Kasumi-1 (cell line): ENCODE measurements at places on chromosomes 1 and 21.

- DNase-seq = no peak
Observed at GRCh38 chr1:109890115-109890953, 20.3 kb upstream of the CSF1 start.

DNA sequence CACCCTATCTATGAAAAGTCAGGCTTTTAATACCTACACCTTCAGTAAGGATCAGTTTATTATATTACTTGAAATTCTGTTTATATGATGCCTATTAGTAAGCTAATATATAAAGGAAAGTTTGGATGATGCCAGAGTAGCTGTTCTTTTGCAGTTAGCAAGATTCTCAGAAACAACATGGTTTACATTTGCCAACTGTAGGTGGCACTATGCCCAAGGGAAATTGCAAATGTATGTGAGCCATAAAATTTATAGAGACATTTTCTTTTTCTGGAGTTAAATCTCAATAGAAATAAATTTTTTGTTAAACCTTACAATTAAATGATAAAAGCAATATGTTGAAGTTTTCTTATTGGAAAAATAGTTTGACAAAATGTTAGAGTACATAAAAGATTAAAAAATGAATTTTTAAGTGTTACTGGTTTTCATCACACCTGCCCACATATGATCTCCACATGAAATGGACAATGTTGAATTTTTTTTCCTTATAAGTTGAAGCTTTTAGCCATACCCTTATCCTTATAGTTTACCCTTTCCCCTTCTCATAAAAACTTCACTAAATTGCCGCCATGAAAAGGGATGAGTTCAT lies 32.1 kb upstream of the EPHX4 start:
- peak; percentile 78 for DNase-seq

DNA sequence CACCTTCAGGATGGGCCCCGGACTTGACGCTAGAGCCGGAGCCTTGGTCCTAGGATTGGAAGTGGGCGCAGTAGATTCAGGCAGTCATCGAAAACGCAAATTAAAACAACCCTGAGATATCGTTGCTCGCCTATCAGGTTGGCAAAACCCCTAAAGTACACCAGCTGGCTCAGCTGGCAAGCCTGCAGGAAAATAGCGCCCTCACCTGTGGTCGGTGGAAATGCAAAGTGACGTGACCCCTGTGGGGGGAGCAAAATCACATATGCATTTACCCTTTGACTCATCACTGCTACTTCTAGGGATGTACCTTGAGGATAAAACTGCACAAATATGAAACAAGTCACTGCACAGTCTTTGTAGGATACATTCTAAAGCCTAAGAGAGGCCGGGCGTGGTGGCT lies 170.3 kb upstream of the TMEM51 start:
- no peak for DNase-seq

GRCh38 chr1:201715351-201715750 lies 113.6 kb upstream of the IPO9 start:
- no peak for DNase-seq

DNA sequence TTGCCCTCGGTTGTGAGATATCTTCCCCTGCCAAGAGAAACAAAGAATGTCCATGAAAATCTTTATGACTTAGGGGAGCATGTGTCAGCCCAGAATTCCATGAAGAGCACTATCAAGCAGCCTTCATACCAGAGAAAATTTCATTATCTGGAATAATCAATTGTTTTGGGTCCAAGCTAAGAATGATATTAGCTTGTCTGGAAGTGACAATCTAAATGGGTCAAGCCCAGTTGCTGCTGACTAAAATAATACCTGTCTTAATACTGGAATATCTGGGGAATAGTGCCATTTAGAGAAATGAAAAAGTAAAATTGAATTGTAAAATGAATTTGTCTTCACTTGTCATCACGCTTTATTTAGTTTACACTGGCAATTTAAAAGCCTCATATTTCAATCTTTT lies 407.4 kb downstream of the PLA2G4A start:
- DNase-seq = no peak

DNA sequence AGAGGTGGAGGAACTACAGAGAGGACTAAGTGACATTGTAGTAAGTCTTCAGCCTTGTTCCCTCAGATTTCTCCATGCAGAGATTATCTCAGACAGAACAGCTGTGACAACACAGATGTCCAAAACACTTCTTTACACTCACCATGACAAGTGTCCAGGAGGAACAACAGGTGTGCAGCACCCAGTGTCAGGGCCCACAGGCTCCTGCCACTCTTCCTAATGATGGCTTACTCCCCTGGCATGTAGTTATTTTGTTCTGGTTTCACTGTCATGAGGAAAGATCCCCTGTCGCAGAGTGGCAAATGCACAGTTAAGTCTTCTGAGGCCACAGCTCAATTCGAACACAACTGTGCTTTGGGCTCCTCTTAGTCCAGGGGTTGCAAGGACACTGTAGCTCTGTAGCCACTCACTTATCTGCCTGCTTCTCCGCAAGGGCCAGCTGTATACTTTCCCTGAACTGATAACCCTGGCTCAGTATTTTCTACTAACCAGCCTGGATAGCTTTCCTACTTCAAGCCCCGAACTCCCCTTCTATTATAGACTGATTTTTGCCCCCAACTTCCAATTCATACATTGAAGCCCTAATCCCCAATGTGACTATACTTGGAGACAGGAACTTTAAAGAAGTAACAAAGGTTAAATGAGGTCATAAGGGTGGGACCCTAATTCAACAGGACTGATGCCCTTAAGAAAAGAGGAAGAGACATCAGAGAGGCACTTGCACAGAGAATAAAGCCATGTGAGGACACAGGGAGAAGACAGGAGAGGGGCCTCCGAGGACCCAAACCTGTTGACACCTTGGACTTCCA lies 11.1 kb downstream of the PDZK1 start:
- peak; percentile 27 for DNase-seq

- DNase-seq = no peak
Observed at GRCh38 chr1:228037401-228038386, 30.9 kb downstream of the WNT3A start.

GRCh38 chr1:27609210-27609555 lies 5.2 kb upstream of the AHDC1 start:
- no peak for DNase-seq

GRCh38 chr21:17590430-17590829 lies 22.3 kb downstream of the BTG3 start:
- DNase-seq = no peak

- DNase-seq = no peak
Observed at GRCh38 chr1:200445213-200445612, 35.4 kb upstream of the ZNF281 start.

DNA sequence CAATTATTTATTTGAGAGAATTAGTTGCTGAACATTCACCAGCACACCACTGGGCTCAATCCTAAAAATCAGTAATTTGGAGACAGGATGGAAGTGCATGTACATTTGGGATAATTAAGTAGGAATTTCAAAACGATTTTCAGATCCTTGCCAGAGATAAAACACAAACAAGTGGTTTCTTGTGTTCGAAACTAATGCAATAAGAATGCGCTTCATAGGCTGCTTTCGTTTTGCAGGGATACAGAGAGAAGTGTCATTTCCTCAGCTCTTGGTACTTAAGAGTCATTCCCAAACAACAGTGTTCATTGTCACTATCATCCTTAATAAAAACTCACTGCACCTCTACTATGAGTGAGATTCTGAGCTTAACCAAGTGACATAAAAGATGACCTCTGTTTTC lies 20.6 kb upstream of the USP24 start:
- no peak for DNase-seq

- no peak for DNase-seq
Observed at GRCh38 chr1:17277511-17278159, 28.7 kb downstream of the PADI3 start.

DNA sequence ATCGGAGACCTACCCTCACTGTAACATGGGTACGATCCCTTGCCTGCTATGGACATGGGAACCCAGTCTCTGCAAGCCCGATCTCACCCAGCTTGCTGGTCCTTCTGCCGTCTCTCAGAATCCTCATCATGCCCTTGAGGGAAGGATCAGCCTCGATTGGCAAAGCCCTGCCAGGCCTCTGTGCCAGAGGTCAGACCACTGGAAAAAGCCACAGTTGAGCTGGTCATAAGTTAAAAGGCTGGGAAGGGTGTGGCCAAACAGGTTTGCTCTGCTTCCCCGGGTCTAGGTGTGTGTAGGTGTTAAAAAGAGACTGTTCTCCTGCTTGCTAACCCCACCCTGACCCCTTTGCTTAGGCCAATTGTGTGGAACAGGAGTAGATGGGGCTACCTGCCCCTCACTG lies 19.5 kb upstream of the PADI3 start:
- DNase-seq = no peak

GRCh38 chr1:204348242-204348641 lies 11.5 kb downstream of the PLEKHA6 start:
- no peak for DNase-seq

GRCh38 chr1:30201015-30201414 lies 522.4 kb downstream of the MATN1 start:
- DNase-seq = no peak

GRCh38 chr1:198212675-198213074 lies 55.9 kb downstream of the NEK7 start:
- no peak for DNase-seq

GRCh38 chr1:15153842-15154479 lies 414 bp downstream of the TMEM51 start:
- no peak for DNase-seq

DNA sequence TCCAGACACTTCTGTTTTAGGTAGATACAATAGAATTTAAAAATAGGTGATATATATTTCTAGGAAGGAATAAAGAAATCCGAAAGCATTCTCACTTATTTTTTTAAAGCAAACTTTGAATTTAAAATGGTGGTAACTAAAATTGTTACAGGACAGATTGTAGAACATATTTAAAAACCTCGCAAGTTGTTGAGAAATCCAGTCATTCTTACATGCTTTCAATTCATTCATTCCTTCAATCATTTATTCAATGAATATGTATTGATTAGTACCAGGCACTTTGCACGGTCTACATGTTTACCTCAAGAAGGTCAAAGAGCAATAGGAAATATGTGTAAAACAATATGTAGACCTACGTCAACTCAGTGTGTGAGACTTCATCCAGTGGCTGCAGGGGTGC lies 189.9 kb upstream of the SNX7 start:
- DNase-seq = no peak

DNA sequence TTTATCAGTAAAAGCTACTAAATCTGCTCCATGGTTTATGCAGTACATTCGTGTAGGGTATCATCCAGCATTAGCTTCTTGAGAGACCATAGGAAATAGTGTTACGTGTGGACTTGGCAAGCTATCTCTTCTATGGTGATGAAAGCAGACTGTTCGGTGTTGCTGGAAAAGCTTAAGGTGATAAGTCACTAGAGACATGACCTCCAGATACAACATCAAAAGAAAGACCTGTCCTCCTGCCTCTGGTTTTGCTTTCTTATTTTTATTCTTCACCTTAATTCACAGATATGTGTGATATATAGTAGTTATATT lies 53.5 kb upstream of the S1PR1 start:
- no peak for DNase-seq

DNA sequence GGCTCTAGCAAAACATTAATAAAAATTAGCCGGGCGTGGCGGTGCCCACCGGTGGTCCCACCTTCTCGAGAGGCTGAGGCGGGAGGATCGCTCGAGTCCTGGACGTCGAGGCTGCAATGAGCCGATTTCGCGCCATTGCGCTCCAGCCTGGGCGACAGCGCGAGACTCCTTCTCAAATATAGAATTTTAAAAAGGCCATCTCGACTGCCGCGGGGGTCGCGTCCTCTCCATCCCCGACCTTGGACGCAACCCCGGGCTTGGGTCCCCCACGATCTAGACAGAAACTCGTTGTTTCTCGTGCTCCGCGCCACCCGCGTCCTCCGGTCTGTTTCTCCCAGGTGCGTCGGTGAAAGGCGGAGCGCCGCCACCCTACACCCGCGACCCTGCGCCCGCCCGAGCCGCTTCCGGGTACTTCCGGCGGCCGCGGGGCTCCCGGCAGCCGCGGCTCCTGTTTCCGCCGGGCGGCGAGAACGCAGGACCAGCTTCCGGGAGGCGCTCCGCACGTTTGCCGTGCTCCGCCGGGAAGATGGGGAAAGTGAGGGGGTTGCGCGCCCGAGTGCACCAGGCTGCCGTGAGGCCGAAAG lies at the start of gene SLX9:
Gene SLX9, plus strand, starts transcription at position 498 of the 584 bp plus-strand sequence. Its CDS starts 29 bp downstream, at position 527.
- DNase-seq = peak; percentile 80
